ENCODE measurements at places on chromosomes 7 and 10.

DNA sequence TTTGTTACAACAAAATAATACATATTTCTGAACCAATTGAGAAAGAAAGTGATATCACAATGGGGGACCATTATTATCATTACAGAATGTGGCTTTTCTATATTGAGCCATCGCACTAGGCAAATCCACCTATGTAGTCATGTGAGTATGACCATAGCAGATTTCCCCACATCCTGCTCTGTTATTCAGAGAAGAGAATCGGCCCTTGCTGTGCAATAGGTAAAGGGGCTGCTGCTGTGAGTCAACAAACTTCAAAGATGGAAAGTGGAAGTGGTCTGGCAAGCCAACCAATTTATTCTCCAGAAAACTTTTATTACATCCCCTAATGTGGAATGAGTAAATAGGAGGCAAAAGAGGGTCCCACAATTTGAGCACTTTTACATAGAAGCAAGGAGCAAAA is 573.4 kb downstream of the ETV1 start:
- DNase-seq = no peak

DNA sequence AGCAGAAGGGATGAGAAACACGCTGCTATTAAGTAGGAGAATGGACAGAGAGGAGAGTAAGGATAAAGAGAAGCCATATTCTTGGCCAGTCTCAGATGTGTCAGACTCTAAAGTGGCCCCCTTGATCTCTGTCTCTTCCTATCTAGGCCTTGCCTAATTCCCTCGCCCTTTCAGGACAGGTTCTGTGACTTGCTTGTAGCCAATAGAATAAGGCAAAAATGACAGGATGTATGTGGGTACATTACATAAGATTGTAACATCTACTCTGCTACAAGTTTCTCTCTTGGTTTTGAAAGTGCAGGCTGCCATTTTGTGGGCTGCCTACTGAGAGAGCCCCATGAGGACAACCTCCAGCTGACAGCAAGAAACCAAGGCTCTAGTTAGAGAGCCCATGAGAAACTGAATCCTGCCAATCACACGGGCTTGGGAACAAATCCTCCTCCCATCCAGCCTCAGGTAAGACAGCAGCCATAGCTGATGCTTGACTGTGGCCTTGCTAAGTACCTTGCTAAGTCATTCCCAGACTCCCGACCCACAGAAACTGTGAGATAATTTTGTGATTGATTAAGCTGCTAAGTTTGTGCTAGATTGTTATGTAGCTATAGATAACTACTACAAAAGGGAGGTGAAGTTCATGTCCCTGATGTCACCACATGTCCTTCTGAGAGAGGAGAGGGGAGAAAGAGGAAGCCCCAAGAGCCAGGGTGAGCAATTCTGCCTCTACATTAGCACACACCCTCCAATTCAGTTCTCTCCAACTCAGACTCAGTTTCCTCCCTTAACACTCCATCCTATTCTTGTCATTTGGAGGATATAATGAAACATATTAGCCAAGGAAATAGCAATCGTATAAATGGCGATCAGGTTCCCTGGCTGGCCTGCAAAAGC is 185.5 kb downstream of the SGMS1 start:
- no peak for DNase-seq

- no peak for DNase-seq
Measured at GRCh38 chr7:140384894-140385545, 13.3 kb downstream of the SLC37A3 start.

DNA sequence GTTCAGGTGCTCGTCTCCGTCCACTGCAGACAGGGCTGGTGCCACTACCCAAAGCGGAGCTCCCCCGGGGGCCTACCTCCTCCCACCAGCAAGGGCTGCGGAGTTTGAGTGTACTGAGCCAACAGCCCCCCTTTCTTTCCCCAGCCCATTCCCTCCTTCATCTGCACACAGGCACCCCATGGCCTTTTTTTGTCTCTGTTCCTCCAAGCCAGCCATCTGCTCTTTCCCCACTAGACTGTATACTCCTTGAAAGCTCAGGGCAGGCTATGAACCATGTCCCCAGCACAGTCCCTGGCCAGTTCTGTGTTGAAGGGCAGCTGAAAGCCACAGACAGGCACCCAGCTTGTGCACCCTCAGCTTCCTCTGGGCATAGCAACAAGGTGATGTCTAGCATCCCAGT is 99.4 kb downstream of the ZMIZ1 start:
- DNase-seq = no peak

- no peak for DNase-seq
Measured at GRCh38 chr7:132950725-132951124, 131.2 kb downstream of the CHCHD3 start.

DNA sequence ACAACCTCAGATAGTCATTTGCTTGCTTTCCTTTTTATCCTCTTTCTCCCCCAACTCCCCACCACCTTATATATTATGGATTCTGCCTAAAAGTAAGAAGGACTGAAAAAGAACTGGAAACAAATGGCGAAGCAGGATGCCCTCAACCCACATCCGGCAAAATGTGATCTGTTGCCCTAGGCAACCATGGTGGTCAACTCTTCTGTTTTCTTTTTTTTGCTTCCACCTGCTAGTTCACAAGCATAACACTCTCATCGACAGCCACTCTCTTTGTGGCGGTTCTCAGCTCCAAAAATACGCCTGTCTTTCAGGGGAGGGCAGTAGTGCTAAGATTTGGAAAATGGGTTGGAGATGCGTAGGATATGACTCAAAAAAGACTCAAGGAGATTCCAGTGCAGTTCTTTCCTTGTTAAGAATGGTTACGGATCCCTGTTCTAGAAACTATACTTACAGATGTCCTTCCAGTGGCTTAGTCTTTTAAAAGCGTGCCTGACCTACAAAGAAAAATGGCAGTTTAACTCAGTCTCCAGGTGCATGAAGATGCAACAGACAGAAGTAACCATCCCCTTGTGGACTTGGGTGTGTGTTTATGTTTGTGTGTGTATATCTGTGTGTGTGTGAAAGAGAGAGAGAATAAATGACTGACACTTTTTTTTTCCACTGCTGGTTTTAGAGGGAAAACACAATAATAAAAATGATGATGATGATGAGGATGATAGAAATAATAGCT is 10.7 kb downstream of the APBB1IP start:
- DNase-seq = no peak

- DNase-seq = no peak
Measured at GRCh38 chr7:36781011-36781738, 56.9 kb upstream of the AOAH start.

GRCh38 chr10:122854648-122855047 is 9.0 kb upstream of the CUZD1 start:
- DNase-seq = no peak
